ENCODE measurements at places on chromosomes 6 and 20.

DNA sequence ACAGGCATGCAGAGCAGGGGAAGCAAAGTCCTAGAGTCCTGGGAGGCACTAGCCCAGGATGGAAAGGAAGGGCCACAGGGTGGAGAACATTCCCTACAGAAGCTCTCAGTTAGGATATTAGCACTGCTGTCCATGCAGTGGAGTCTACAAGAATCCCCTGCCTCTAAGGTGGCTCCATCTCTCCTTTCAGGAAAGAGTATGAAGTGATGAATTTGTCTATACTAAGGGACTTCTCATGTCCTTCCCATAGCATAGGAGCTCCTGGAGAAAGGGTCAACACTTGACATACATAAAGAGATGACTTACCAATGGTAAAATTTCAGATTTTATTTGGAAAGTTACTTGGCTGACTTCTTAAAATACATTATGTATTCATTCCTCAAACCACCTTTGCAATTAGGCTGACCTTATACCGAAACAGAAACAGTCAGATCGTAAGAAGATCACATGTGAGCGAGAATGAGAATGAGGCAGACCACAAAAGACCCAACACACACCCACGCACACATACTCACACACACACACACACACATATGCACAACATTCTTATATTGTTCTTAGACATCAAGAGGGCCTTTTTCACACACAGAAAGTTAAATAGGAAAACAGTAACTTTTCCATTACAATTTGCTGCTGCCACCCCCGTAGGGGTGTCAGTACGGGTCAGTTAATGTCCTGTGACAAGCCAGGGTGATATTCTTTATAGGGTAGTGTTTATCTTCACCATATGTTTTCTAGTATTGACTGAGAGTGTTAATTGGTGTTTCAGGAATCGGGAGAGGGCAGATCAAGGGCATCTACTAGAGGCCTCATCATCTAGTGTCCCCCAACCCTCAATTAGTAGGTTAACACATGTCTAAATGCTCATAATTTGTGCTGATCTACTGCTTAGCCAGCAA is 159.4 kb downstream of the FAXC start:
- H3K4me1 ChIP-seq: no peaks in the 10 kb centered on the region
- no peak for DNase-seq
- no peaks in the 10 kb centered on the region for H3K36me3 ChIP-seq
- no peak overlapping the region for H3K4me3 ChIP-seq
- H3K27ac ChIP-seq: no peak overlapping the region
- peaks cover 4% of the 10 kb centered on the region for H3K27me3 ChIP-seq

DNA sequence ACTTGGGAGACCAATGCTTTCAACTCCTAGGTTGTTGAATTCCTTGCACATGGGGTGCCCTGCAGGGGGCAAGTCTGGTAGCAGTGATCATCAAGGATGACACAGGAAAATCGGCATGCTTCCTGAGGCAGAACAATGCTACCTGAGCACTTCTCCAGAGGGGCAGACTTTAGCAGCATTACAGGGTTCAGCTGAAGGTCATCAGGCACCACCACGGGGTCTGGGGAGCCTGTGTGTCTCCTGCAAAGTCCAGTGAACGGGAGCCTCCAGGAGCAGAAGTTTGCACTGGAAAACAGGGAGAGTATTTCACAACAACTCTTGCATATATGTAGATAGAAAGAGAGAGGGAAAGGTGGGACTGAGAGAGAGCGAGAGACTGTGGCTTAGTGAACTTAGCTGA is 10.2 kb downstream of the VSX1 start:
- peaks cover 3% of the 10 kb centered on the region for H3K4me1 ChIP-seq
- H3K36me3 ChIP-seq: no peaks in the 10 kb centered on the region
- H3K4me3 ChIP-seq: no peak overlapping the region
- H3K27me3 ChIP-seq: peaks cover 48% of the 10 kb centered on the region
- H3K27ac ChIP-seq: no peak overlapping the region
- DNase-seq: no peak

GRCh38 chr6:7165002-7165889 is 57.5 kb downstream of the RREB1 start:
- H3K27me3 ChIP-seq: no peaks in the 10 kb centered on the region
- DNase-seq: no peak
- no peak overlapping the region for H3K4me3 ChIP-seq
- H3K27ac ChIP-seq: no peak overlapping the region
- peaks cover 9% of the 10 kb centered on the region for H3K36me3 ChIP-seq
- peaks cover 39% of the 10 kb centered on the region for H3K4me1 ChIP-seq

- no peak overlapping the region for H3K27ac ChIP-seq
- H3K36me3 ChIP-seq: no peaks in the 10 kb centered on the region
- H3K27me3 ChIP-seq: no peaks in the 10 kb centered on the region
- no peak for DNase-seq
- no peak overlapping the region for H3K4me3 ChIP-seq
- H3K4me1 ChIP-seq: no peaks in the 10 kb centered on the region
Observed at GRCh38 chr6:5338177-5338960, 77.1 kb downstream of the FARS2 start.

Measured in CD4-positive, alpha-beta T cell (primary cell).